ENCODE measurements at places on chromosomes 4 and X.
A peak's percentile ranks its signal among the peaks of the same experiment; 100 is the strongest.

DNA sequence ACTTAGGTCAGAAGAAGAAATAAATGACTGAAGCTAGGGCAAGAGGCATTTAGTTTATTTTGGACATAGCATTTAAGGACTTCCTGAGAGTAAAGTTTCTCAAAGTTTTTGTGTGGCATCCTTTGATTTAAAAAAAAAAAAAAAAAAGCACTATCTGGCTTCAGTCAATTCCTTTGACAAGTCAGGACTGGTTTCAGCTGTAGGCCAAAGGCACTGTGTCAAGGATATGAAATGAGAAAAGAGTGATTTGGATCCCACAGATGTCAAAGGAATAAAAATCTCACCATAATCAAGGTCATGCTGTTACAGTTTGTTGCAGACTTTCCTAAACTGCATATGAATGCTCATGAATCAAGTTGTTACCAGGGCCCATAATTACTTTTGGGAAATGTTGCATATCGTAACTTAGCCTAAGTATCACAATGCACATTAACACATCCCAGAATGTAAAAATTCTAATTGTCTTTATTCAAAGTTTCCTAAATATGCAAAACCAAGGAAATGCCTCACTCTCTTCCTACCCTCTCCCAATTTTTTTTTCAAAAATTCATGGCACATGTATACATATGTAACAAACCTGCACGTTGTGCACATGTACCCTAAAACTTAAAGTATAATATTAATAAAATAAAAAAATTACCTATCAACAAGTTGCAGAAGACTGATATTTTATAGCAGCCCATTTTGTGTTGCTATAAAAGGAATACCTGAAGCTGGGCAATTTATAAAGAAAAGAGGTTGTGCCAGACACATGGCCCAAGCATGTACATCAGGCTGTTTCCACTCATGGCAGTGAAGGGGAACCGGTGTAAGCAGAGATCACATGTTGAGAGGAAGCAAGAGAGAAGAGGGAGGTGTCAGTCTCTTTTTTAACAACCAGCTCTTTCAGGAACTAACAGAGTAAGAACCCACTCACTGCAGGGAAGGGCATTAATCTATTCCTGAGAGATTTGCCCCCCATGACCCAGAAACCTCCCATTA lies 33.7 kb upstream of the ADAMTS3 start:
- no peak for DNase-seq

- DNase-seq: no peak
Measured at GRCh38 chrX:45801554-45801953, 600.9 kb upstream of the DIPK2B start.

DNA sequence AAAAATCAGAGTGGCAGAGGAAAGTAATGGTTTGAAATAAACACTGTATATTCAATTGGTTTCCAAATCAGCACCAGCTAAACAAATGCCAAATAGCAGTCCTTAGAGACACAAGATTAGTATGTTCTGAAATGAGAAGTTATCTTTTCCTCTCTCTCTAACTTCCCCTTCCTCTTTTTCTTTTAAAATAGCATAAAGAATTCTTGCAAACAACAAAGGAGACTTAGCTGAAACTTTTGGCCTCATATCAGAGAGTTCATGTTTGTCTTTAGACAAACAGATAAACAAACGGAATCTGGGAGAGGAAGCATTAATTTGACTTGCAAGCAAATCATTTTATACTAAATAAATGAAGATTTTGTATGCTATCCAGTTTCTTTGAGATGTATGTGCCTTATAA lies 399.0 kb downstream of the GBA3 start:
- no peak for DNase-seq

DNA sequence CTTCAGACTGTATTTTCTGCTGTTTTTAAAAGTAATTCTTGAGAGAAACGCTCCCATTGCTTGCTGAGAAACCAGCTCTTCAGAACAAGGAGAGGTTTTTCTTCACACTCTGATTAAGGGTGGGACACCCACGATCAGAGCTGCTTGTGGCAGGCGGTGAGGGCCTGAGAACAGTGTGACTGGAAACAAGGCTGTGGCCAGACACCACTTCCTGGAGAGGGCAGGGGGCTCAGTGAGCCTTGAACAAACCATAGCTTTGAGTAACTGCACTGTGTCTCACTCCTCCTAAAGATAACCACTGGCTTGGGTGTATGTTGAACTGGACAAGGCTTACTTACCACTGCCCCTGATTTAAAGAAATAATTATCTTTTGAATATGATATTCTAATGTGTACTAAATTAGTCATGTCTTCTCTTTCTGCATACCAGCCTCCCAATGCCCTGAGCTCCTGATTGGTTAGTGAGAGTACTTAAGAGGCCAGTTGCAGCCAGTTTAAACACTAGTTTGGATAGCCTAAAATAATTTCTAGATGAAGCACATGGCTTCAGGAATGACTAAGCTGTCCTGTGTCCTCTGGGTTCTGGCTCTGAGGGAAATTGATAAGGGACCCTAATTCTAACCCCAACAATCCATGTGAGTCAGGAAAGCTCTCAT lies 3.7 kb upstream of the GPR82 start:
- no peak for DNase-seq

DNA sequence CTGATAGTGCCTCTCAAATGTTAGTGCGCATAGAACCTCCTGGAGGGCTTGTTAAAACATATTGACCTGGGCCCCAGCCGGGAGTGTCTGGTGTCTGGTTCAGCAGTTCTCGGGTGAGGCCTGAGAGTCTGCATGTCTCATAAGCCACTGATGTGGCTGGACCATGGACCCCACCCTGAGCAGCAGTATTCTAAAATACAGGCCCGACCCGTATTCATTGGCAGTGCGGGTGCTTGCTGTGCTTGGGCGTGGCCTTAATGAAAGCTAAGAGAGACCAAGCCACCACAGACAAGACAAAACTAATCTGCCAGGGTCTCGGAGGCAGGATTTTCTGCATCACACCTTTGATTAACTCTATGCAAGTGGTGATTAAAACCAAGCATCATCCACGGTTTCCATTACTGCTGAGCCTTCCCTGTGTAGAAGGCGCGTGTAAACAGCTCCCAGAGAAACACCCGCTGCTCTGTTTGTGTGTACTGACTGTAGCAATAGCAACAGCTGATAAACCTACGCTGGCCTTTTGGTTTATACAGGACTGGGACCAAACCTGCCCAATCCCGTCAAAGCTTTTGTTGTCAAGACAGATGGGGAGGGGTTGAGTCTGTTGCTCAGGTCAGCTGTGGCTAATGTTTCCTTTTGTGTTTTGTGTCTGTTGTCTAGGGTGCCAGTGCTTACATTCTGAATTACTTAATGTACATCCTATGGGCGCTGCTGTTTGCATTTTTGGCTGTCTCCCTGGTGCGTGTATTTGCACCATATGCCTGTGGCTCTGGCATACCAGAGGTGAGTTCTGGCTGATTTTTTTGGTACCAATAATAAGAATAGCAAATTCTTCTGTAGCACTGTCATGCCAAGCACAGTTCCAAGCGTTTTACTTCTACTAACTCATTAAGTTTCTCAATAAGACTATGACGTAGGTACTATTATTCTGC lies 40.8 kb downstream of the CLCN4 start:
- no peak for DNase-seq

DNA sequence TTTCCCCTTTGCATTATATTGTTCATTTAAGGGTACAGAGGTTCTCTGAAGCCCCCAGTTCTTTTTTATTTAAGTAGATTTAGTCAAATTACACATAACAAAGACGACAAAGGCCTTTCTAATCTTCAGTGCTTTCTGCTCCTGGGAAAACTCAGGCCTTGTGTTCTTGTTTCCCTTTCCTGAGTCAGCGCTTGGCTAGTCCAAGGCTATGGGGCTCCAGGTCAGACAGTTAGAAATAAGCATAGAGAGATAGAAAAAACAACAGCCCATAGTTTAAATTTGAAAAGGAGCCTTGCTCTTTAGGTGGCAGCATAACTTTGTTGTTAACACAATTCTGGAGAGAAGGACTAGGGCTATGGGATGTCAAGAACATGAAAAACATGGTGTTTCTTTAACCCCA lies 97.3 kb downstream of the PPP1R2C start:
- no peak for DNase-seq

DNA sequence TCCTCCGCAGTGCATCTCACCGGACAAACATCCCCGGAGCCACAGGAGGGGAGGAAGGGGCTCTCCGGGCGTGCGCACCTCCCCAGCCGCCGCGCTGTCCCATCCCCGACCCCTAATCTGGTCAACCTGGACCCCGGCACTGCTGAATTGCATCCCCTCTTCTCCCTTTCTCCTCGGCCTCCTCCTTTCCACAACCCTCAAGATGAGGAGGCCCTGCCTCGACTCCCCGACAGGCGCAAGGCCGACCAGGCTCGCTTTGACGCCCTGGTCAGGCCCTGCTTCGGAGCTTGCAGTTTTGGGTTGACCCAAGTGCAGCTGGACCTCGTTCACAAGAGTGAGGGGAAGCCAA lies 2.3 kb downstream of the PDGFRA start:
- no peak for DNase-seq

- no peak for DNase-seq
Measured at GRCh38 chrX:130139474-130140201, 26.0 kb downstream of the AIFM1 start.

DNA sequence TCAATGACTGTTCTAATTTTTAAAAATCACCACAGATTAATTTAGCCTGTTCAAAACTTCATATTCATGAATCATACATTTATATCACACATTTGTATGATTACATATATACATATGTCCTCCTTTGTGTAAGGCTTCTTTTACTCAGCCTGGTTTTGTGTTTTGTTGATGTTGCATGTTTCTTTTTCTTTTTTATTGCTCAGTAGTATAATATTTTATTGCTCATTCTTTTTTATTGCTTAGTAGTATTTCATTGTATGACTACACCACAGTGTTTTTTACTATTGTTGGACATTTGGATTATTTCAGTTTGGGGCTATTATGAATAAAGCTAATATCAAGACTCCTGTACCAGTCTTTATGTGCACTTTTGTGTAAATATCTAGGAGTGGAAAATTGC lies 198.5 kb downstream of the RELL1 start:
- no peak for DNase-seq

DNA sequence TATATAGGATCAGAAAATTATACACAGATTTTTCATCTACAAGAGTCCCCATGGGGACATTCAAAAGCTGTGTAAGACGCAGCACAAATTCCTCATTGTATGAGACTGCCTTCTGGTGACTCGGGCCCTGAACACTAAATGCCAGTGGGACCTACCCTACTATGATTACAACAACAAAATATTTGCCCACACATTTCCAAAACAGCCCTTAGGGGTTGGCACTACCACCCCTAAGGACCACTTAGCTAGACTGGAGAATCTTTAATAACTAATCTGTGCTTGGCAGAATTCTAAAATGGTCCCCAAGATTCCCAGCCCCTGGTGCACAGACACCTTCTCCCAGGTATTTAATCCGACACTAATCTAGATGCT lies 29.1 kb downstream of the UCHL1 start:
- DNase-seq: no peak

DNA sequence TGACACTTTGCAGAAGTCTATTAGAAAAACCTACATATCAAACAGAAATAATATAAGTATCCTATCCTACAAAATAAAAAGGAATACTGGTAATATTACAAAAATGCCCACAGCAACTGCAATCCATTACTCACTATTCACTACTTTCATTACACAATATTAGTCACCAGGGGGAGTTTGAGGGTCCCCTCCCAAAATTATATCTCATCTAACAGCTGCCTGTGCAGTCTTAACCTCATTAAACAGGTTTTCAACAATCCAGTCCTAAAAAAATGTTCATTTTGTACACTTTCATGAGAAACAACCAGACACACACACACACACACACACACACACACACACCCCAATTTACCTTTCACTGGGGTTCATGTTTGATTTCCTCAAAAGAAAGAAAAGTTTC lies 2.9 kb downstream of the CLOCK start:
- DNase-seq: no peak

- no peak for DNase-seq
Measured at GRCh38 chrX:11535156-11535919, 130.4 kb downstream of the ARHGAP6 start.

GRCh38 chr4:2245057-2245786 lies 3.3 kb upstream of the HAUS3 start:
- DNase-seq: no peak

- DNase-seq: peak; percentile 71
Measured at GRCh38 chr4:145483514-145483913, 1.9 kb downstream of the SMAD1 start.
